ENCODE measurements at places on chromosomes 6 and 20.

- no peak for DNase-seq
Measured at GRCh38 chr6:138450445-138450844, 46.4 kb downstream of the HEBP2 start.

- no peak for DNase-seq
Measured at GRCh38 chr6:24951811-24952299, 16.1 kb upstream of the RIPOR2 start.

GRCh38 chr6:74410630-74411029 lies 714.6 kb downstream of the CD109 start:
- DNase-seq = no peak

GRCh38 chr6:32088487-32089049 lies 20.6 kb downstream of the TNXB start:
- DNase-seq = no peak

- DNase-seq = no peak
Measured at GRCh38 chr6:145147559-145147958, 587.8 kb downstream of the EPM2A start.

- DNase-seq = no peak
Measured at GRCh38 chr6:107264357-107264840, 149.1 kb upstream of the BEND3 start.

DNA sequence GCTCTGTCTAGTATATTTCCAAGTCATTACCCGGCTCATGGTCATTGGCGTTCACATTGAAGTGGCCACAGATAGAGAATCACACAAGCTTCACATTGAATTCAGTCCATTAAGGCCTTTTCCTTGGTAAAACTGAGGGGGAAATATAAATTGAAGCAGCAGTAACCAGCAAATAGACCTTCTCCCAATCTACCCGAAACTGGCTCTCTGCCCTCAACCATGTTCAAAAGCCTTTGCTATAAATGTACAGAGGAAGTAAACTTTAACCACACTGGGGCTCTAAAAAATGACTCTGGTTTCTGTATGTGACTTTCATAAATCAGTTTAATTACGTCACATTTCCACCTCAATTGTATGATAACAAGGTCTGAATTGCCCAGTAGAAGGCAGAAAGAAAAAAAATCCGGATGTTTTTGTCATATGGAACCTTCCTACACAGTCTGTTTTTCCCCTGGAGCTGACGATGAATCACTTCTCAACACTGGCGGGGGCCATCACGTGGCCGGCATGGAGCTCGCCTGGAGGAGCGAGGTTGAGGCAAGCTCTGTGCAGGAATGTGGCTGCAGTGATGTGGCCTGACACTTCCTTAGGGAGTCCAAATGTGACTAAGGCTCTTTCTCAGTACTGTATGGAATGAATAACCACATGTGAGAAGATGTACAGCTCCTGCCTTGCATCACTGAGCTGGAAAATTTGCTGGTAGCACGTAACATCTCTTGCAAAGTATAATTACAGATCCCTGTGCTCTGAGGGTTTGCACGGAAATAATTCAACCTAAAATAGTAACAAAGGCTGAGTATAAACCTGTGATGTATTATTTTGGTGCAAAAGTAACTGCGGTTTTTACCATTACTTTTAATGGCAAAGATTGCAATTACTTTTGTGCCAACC lies 58.6 kb upstream of the SNX9 start:
- peak; percentile 75 for DNase-seq

All from activated T-cell treated with anti-CD3 and anti-CD28 coated beads for 48 hours (primary cell).